ENCODE measurements at places on chromosomes 2 and 18.
A peak's percentile ranks its signal among the peaks of the same experiment; 100 is the strongest.

DNA sequence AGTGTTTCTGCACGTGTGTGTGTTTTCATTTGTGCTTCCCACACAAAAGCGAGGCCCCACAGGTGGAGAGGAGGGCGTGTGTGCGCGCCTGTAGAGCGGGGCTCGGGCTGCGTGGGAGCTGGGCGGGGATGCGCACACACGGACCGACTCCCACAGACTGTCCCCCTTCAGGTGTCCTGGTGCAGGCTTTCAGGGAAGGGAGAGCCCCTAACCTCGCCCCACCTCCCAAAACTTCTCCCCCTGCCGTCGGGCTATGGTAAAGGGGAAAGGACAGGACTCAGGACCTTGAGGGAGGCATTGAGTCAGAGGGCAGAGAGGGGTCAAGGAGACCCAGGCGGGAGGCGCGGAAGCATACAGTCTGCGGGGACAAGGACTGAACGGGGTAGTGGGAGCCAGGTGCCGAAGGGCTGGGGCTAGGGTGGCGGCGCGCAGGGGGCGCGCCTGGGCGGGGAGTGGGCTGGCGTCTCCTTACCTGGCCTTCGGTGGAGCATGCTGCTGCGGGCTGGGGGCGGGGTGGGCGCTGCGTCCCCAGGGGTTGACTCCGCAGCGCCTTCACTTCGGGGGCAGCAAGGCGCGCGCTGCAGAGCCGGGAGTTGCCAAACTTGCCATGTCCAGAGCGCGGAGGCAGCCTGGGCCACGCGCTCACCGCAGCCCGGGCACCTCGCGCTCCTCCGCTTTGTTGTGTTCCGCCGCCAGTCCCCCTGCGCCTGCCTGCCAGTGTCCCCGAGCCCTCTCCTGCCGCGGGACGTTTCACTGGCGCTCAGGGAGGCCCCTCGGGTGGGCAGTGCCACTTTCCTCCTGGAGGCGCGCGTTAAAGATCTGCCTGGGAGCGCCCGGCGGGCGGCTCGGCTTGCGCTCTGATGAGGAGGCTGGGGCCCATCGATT, 302.0 kb downstream of the NCKAP5 start:
- no peak for ATAC-seq

DNA sequence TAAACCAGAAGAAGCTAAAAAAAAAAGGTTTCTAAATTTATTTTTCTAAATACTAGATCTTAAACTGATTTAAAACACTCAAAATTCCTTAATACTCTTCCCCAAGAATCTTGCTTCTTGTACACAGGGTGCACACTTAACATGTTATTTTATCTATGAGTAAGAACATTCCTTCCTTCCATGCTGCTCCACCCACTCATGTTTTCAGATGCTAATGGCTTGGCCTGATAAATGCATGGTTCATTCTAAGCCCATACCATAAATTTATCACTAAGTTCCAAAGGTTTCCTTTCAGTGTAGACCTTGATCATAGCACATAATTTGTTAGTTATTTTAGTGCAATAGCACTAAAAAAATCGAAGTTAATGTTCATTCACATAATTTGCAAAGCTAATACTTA, 8.1 kb downstream of the FBXO48 start:
- ATAC-seq = no peak

DNA sequence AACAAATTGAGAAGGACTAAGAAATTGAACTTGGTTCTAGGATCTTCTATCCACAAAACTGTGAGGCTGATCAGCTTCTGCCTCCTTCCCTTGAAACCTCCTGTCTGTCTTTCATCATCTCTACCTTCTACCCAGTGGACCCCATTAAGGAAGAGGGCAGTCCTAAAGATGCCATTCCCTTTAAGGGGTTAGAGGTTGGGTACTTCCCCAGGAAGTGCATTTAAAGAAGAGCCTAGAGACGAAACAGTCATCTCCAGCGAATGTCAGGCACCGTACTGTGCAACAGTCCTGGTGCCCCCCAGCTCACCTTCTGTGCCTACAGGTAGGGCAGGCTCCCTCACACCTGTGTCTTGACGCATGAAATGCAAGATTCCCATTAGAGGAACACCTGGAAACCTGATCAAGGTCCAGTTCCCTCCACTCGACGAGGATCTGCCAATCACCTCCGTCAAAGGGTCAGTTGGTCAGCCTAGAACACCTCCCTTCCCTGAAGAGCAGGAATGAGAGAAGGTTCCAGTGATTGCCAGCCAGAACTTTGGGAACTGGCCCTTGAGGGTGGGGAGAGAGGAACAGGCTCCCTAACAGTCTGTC, 20.9 kb downstream of the LOXHD1 start:
- no peak for ATAC-seq

DNA sequence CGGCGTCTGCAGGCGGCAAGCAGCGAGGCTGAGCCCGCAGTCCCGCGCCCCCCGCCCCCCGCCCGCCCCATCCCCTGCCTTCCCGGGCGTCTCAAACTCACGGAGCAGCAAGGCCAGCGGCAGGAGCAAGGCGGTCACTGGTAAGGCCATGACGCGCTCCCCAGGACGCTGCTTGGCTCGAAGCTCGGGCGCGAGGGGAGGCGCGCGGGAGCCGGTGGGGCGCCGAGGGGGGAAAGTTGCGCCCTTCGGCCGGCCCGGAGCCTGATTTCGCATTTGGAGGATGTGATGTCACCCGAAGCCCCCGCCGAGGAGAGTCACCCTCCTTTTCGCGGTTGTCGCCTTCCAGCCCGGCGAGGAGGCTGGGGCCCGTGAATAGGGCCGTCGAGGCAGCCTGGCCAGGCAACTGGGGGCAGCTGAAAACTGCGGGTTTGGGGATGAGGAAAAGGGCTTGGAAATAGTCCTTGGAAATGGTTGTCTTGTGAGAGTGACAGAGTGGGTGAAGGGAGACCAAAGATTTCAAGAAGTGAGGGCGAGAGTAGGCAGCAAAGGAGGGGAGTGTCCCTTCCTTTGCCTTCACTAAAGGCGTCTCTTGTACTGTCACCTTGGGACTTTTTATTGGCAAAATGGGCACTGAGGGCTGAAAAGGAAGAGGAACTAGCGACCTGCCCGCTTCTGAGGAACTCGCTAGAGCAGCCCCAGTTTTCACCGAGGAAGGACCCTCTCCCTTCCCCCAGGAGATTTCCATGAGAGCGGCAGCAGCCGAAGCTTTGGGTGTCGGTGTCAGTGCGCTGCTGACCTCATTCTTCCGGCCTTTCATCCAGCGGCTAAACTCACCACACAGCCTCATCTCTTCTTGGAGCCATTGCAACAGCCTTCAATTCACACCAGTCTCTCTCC, at the start of gene CD8A:
Gene CD8A (minus strand): TSS at position 238 of the 897 bp plus-strand sequence. CDS start 88 bp downstream, at position 150.
- ATAC-seq = peak; percentile 48

DNA sequence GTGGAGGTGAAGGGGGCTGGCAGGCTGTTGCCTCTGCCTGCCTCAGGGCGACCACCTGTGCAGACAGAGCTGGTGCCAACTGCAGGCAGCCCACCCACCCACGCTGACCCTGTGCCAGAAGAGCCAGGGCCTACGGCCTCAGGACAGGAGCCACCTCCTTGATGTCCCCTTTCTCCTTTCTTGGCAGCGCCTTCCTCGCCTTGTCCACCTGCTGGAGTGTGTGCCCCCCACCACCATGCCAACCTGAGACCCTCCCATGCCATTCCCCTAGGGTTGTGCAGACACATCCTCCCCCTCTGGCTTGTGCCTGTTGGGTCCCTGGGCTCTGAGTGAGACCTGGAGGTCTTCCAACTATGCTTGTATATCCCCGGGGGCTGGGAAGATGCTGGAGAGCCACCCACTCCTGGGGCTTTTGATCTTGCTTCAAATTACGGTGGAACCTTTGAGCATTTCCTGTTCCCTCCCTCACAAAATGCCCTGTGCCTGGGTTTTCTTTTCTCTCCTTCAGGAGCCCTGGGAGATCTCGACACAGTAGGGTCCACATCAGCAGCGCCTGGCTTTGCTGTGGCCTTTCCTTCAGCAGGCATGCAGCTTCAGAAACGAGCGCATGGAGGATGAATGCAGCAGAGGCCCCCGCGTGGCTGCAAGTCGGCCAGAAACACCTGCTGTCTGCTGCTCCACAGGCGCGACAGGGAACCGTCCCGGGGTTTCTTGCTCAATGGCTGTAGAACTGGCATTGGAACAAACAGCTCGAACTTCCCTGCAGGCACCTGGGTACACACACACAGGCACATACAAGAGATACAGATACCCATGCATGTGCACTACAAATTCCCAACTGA, 65.9 kb upstream of the SH3RF3 start:
- ATAC-seq = no peak

- ATAC-seq = no peak
Measured at GRCh38 chr2:217279556-217279955, 419.7 kb upstream of the TNP1 start.

DNA sequence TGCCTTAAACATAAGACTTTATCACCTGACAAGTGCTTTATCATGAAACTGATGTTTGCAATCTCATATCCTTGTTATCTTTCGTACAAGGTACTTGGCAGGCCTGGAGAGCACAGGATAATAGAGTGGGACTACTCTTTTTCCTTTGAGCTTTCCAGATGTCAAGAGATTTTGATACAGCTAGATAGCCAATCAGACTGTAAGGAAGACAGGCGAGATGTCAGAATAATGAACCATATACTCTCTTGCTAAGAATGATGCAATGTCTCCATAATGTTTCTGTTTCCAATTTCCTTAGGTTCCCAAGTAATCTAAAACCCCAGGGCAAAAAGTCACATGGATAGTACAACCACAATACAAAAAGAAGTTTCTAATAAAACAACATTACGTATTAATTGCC, 313.1 kb downstream of the PDE11A start:
- no peak for ATAC-seq

GRCh38 chr18:28041366-28041765, 135.6 kb downstream of the CDH2 start:
- no peak for ATAC-seq

DNA sequence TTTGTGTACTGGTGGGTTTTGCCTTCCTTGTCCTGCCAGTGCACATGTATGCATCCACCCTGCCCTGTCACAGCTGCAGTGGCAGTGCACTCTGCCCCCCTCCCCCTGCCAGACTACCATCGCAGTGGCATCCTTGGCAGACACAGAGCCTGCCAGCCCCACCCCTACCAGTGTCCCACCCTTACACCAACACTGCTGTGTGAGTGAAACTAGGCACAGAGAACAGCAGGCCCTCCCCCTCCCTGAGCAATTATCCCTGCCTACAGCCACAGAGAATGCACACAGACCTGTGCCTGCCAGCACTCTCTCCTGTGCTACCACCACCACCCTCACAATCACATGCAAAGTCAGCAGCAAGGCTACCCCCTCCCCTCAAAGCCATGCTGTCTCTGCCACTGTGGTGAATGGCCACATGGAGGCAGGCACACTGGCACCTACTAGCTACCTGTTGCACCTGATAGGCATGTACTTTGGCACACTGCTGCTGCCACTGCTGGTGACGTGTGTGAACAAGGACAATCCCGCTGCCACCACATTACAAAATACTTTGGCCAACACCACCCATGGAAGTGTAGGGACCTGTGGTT, 239.8 kb downstream of the CALCRL start:
- ATAC-seq = no peak

GRCh38 chr2:180787330-180787729, 193.1 kb upstream of the UBE2E3 start:
- no peak for ATAC-seq

- no peak for ATAC-seq
Measured at GRCh38 chr18:34077599-34077998, 147.1 kb downstream of the NOL4 start.

DNA sequence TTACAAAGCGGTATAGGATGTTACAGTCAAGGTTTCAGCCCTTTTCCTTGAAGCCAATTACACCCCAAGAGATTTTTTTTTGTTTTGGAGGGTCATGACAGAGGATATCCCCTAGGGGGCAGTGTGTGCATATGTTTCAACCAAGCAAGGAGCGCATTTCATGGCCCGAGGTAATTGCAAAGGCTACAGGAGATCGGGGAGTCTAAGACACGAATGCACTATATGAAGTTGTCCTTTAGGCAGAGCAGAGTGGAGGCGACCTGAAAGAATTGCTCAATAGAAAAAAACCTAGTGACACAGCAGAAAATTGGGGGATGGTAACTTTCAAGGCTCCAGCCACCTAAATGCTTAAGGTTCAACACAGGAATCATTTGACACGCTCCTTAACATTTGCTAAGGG, 219.8 kb upstream of the PARD3B start:
- peak; percentile 45 for ATAC-seq

- no peak for ATAC-seq
Measured at GRCh38 chr2:72695676-72696075, 130.2 kb downstream of the EXOC6B start.

- ATAC-seq = no peak
Measured at GRCh38 chr2:44999540-44999939, 9.7 kb downstream of the SIX2 start.

DNA sequence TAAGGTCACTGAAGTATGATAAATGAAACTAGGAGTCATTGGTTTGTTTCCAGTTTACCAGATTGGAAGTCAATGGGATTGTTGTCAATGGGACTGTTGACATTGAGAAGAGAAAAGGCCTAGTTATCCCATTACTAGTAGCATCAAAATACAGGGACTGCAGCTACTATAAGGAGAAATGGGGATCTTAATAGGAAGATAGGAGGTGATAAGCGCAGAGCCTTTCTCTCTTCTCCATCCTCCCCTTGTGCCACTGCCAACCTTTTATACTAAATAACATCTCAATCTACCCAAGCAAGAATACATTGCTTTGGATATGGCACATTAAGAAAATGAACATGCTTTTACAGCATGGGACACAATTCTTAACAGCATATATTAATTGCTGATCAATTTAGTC, 10.5 kb upstream of the BBS5 start:
- no peak for ATAC-seq

GRCh38 chr2:71500426-71501079, 47.2 kb downstream of the DYSF start:
- no peak for ATAC-seq

DNA sequence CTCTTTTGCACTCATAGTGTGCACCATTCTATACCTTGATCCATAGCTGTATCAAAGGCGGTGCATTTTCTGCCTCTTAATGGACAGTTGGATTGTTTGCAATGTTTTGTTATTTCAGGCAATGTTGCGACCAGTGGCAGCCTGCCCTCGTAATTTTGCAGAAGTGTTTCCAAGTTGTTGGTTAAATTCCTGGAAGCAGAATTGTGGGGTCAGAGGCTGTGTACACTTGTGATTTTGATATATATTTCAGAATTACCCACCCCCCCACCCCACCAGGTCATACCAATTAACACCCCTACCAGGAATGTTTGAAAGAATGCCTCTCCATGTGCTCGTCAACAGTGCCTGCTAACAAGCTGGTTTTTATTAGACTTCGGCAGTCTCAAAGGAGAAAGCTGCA, 32.4 kb upstream of the IL1R1 start:
- no peak for ATAC-seq

GRCh38 chr2:72527424-72527823, 298.4 kb downstream of the EXOC6B start:
- ATAC-seq = no peak

- no peak for ATAC-seq
Measured at GRCh38 chr18:58178511-58178910, 134.5 kb downstream of the NEDD4L start.

GRCh38 chr18:34871435-34871834, 161.3 kb downstream of the DTNA start:
- no peak for ATAC-seq

- ATAC-seq = no peak
Measured at GRCh38 chr2:217939629-217940245, 63.1 kb downstream of the TNS1 start.
